ENCODE measurements at places on chromosomes 1 and 21.

DNA sequence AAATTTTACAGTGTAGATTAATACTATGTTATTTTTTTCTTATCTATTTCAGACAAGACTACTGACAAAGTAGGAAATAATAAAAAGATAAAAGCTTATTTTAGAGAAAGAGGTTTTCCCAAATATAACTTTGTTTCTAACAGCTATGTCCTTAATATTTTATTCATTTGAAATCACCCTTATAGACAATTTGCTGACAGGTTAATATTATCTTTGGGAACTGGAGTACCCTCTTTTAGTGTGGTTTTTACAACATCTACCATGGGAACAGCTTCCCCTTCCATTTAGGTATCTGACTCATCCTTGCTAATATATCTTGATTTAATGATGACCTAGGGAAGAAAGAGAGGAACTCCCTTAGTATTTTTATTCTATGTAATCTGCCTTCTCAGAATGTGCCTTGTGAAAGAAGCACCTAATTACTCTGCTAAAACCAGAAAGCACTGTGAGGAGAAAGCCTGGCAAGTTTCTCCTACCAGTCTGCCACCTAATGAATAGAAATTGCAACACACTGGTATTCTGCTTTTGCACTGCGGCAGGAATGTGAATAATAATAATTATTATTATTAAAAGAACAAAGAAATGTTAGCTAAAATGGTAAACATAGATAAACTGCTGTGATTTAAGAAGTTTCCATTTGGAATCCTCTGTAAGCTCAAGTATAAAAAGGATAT is 192.8 kb downstream of the PDE4B start:
- DNase-seq = no peak

- no peak for DNase-seq
Observed at GRCh38 chr1:12191242-12192032, 24.6 kb downstream of the TNFRSF1B start.

GRCh38 chr1:65470766-65471165 is 50.3 kb downstream of the LEPR start:
- DNase-seq = no peak

DNA sequence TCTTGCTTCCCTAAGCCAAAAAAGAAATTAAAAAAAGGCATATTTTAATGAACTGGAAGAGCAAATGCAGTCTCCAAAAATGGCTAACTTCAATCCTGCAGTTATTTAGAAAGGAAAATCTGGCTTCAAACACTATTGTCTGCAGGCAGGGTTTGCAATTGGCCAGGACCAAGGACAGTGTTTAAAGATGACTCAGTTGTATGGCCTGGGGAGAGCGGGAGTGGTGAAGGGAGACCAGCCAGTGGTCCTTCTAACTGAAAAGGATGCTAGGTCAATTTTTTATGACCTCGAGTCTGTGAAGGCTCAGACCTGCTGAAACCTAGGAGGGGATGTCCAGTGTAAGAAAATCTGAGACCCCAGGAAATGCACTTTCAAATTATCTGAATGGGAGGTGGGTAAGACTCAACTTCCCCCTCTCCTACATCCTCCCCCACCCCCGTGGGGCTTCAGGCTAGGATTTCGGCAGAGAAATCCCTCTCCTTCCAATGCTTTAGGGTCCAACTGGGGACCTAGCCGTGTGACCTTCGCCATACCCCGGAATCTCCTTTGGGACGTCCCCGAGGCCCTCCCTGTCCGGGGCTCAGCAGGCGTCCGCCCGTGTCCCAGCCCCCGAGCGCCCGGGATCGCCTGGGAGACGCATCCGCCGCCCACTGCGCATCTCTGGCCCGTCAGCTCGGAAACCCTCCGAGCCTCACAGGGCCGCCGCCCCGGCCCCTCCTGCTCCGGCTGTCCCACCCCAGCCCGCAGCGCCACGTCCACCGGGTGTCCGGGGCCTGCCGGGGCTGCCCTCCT is 602 bp upstream of the RIMKLA start:
- no peak for DNase-seq

DNA sequence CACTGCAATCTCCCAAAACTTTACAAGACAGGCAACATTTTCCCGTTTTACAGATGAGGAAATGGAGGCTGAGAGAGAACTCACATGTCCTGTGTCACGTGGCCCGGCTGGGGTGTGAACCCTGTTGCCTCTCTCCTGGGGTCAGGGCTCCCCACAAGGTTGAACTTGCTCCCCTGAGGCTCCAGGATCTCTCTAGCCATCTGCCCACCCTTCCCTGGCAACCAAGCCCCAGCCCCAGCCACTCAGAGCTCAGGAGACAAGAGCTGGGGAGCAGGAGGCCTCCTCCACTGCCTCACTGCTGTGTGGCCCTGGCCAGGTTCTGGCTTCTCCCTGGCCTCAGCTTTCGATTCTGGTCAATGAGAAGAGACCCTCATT is 11.8 kb downstream of the LAPTM5 start:
- DNase-seq = no peak

DNA sequence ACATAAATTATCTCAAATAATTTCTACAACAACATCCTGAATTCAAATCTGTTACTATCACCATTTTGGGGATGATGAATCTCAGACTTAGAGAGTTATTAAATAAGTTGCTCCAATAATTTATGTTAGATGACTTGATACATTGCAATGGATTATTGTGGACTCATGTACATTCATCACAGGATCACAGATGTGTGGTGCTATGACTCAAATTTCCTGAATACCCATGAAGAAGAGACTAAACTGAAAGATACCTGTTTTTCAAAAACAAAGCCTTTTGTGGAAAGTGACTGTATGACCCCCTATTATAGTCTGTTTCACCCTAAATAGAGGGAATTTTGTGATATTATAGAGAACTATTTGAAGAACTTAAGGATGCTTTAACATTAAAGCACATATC is 315.0 kb downstream of the PLA2G4A start:
- DNase-seq = no peak
